Progenitor cell of endocrine pancreas (in vitro differentiated cells): ENCODE measurements at places on chromosomes 5 and 9. TPM values are rescaled to one million over a fixed set of nuclear protein-coding genes. Genes with fewer than 3 reads are reported as not detected.

DNA sequence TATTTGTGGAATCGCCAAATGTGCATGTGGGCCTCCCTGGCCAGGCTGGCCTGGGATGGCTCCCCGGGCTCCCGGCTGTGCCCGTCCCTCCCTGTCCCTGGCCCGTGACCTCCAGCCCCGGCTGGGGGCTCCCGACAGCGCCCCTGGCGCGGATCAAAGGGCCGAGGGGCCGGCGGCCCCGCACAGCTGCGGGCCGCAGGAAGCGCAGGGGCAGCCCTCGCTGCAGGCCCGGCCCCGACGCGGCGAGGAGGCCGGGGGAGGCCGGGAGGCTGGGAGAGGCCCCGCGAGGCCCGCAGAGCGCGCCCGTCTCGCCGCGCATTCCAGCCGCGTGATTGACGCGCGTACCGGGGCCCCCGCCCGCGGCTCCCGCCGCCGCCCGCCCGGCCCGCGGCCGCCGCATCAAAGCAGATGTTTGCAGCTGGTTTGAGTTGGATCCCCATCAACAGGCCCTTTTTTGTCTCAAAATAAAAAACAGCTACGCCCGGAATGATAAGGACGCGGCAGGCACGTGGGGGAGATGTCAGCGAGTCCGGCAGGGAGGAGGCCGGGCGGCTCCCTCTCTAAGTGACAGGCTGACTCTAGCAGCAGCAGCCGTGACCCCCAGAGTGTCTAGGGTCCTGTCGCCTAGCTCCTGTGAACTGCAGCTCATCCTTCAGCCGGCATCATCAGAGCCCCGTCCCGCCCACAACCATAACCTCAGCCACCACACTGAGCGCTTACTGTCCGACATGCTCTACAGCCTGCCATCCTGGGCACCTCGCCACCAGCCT is 69.4 kb downstream of the LMX1B start:
- DNase-seq = no peak

DNA sequence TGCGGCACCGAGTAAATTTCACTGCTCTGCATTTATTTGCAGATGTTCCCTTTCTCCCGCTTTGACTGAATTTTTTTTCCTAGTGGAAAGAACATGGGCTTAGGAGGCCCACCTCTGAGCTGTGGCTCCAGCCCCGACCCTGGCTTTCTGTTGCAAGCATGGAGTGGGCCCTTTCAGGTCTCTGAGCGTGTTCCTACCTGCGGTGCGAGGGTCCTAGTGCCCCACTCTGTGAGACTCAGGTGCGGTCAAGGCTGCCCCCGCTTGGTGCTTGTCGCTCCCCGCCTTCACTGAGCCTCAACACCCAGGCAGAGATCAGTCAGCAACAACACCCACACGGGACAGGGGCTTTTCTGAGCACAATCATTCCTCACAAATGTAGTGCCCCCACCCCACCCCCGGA is 32.0 kb downstream of the SLC6A3 start:
- no peak for DNase-seq

DNA sequence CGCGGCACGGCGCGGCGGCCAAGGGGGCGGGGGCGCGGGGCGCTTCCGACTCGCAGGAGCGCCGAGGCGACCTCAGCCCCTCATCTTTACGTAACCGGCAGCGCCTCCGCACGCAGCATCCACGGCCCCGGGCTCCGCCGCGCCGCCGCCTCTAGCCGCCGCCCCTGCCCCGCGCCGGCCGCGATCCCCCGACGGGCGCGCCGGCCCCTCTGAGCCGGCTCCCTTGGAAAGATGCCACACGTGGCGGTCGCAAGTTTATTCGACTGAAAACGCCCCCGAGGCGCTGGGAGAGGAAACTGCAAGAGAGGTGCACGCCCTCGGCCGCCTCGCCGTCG is 1.0 kb downstream of the KLF9 start:
- peak; percentile 14 for DNase-seq

GRCh38 chr5:161544350-161544765 is 2.2 kb downstream of the GABRB2 start:
- peak; percentile 37 for DNase-seq

- no peak for DNase-seq
Observed at GRCh38 chr9:113580954-113581311, 117.4 kb downstream of the RGS3 start.

DNA sequence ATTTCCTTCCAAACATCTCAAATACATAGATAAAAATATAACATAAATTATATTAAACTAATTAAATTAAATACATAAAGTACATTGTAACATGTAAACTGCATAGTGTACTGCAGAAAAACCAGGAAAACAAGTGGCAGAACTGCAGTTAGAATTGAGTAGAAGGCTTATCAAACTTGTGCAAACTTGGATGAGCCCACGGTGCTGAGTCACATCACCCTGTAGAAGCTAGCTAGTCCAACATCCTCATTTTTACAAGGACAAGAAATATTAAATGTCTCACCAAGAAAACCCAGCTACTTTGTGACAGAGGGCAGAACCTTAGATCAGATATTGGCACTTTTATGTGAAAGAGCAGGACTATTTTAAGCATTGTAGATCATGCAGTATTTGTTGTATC is 807.9 kb upstream of the NUDT12 start:
- no peak for DNase-seq

DNA sequence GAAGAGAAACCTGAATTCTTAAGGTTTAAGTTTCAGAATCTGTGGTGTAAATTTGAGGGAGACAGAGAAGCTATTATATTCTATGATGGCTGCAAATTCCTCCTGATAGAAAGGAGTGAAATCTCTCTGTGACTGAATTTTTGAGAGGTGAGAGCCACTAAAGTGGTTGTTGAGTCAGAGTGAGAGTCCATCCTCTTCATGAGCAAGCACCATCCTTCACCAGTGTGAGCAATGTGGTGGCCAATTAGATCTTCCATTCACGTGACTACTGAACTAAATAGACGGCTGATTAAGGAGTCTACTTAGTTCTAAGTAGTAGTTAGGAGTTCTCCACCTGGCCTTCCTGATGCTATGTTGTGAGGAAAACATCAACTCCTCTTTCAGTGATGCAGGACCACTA is 147.8 kb upstream of the CCNH start:
- DNase-seq = no peak

DNA sequence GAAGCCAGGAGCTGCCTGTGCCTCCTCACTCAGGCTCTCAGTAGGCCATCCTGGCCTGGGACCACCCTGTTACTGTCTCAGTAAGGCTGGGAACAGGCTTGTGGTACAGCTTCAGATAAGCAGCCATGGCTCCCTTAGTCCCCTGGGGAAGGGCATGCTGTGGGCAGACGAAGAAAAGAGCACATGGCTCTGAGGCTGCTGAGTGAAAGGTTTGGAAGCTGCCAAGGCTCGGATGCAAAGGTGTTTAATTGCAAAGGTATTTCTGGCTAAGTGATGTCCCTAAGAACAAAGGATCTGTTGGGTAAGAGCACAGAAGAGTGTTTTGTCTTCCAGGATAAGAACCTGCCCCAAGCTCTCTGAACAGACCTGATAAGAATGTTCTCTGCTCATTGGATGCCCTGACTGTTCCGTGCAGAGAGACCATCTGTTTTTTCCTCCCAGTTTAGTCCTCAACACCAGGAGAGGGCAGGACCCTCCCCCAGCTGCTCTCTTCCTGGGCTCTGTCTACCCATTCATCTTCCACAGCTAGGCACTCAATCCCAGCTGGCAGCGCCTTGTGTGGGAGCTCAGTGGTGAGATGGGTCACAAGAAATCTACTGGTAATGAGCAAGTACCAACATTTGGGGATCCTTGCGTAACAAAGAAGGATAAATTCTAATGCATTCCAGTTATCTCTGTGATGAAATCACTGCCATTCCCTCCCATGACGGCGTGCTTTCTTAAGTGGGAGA is 17.7 kb downstream of the ANGPTL2 start:
- no peak for DNase-seq

- no peak for DNase-seq
Observed at GRCh38 chr9:124423155-124423554, 7.9 kb upstream of the PSMB7 start.

DNA sequence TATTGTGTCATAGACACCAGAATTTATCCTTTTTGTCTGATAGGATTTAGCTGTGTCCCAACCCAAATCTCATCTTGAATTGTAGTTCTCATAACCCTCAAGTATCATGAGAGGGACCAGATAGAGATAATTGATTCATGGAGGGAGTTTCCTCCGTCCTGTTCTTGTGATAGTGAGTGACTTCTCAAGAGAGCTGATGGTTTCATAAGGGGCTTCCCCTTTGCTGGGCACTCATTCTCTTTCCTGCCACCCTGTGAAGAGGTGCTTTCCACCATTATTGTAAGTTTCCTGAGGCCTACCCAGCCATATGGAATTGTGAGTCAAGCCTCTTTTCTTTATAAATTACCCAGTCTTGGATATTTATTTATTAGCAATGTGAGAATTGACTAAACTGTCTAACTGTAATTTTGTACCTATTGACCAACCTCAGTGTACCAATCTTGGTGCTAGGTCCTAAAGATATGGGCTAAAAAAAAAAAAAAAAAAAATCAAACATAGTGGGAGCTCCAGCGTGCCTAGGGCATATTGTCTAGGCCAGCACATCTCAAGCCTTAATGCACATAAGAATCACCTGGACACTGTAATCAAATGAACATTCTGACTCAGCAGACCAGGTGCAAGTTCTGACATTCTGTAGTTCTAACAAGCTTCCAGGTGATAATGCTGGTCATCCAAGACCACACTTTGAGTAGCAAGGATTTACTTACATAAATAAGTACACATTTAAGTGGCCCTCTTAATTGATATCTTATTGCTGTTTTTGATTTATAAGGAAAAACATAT is 30.5 kb downstream of the ST8SIA4 start:
- DNase-seq = no peak

GRCh38 chr5:60520451-60521227 is 179.3 kb downstream of the DEPDC1B start:
- no peak for DNase-seq

- no peak for DNase-seq
Observed at GRCh38 chr9:83670381-83670780, 37.4 kb downstream of the UBQLN1 start.

DNA sequence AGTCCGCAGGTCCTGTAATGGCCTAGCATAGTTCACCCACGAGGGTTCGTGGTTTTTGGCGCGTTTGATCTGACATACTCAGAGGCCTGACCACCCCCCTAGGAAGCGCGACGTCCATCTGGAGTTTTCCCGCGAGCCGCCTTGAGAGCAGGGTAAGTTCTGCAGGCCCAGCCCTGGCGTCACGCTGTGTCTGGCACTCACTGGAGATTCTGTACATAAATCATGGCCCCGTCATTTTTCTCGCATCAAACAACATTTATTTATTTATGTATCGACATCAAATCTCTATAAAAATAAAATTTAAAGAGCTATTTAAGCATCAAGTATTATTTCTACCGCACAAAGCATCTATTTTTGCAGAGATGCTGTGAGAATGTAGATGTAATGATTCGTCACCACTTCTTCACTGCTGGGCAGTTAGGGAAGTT is 437 bp upstream of the TRIM41 start:
- DNase-seq = no peak

- no peak for DNase-seq
Observed at GRCh38 chr5:76836181-76836580, 13.6 kb upstream of the S100Z start.

DNA sequence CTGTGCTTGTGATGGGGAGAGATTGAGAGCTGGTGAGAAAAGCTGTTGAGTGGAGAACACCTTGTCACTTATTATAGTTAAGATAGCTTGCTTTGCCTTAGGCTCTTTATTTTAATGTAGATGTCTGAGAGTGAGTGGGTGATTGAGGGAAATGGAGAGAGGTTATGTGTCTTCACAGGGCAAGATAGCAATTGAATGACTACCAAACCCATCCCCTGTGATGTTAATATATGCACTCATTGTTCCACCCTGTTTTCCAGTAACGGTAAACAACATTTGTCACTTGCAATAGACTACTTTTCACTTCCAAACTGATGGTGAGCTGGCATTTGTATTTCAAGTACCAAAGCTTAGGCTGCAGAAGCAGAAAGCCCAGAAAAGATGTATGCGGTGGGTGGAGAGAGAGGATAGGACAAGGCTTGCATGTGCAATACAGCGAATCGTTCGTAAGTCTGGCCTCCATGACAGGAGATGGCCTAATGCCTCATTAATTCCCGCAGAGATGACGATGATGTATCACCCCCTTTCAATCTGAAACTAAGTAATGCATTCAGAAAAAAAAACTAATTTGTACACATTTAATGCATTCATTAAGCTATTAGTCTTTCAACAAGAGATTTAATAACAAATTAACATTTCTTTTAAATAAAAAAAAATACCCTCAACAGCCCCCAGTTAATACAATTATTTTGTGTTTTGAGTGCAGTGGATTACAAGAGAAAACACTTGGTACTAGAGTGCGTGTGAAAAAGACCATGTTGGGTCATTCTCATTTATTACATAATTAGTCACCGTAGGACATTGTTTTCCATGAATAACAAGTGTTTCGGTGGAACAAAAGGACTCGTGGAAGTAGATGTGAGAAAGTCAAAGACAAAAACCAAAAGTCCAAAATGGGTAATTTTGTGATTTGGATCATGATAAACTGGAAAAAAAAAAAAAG is 699.0 kb downstream of the BRINP1 start:
- DNase-seq = no peak

- DNase-seq = no peak
Observed at GRCh38 chr5:162544905-162545304, 477.3 kb downstream of the GABRG2 start.

GRCh38 chr5:53965459-53965858 is 344.9 kb downstream of the ARL15 start:
- DNase-seq = no peak

- no peak for DNase-seq
Observed at GRCh38 chr5:111781200-111781599, 24.2 kb upstream of the NREP start.

- DNase-seq = no peak
Observed at GRCh38 chr9:7813030-7813429, 13.5 kb upstream of the DMAC1 start.

GRCh38 chr9:90476058-90476457 is 166.6 kb downstream of the DIRAS2 start:
- DNase-seq = no peak

Gene CDH6
- 132 and 173 TPM in 2 replicates for total RNA-seq

Gene PAIP1
- 124 and 135 TPM in 2 replicates for total RNA-seq

Gene IFNK
- total RNA-seq = not detected in 2 replicates

Gene TMEM252
- total RNA-seq = not detected in 2 replicates

Gene ZNF462
- 102 and 103 TPM in 2 replicates for total RNA-seq

Gene SLC34A1
- total RNA-seq = not detected in 2 replicates

Gene SCGB3A2
- total RNA-seq = not detected in 2 replicates

Gene TMEM171
- 7.1 and 7.7 TPM in 2 replicates for total RNA-seq

Gene FGF10
- 2.4 and 2.7 TPM in 2 replicates for total RNA-seq

Gene TEK
- not detected in 2 replicates for total RNA-seq

Gene FBN2
- 6.6 and 16.3 TPM in 2 replicates for total RNA-seq

Gene FCN1
- total RNA-seq = not detected in 2 replicates
